ENCODE measurements at places on chromosomes 2 and 18.

- no peak for DNase-seq
Measured at GRCh38 chr2:33392366-33392765, 84.1 kb upstream of the RASGRP3 start.

GRCh38 chr2:66697366-66697765, 262.4 kb downstream of the MEIS1 start:
- no peak for DNase-seq

GRCh38 chr2:20357638-20358389, 7.2 kb upstream of the PUM2 start:
- no peak for DNase-seq

GRCh38 chr2:177679611-177680605, 287.3 kb downstream of the AGPS start:
- DNase-seq: no peak

- no peak for DNase-seq
Measured at GRCh38 chr2:200476836-200477235, 33.0 kb downstream of the KCTD18 start.

GRCh38 chr18:64118406-64118805, 30.5 kb downstream of the LINC00305 start:
- no peak for DNase-seq

GRCh38 chr2:150595803-150596470, 108.5 kb upstream of the RND3 start:
- DNase-seq: no peak

DNA sequence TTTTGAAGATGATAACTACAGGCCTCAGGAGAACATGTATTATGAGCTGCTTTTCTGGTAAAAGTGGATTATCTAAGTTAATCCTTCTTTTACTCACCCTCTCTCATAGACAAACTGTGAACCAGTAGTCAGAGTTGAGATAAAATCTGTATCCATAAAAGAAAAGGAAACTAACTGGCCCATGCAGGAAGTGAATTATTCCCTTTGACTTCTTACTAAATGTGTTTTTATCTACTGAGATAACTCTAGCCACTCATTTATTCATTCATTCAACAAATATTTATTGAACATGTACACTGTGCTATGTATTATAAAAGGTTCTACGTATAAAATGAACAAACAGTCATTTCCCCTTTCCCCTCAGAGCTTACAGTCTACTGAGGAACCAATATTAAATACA, 10.0 kb downstream of the WDR35 start:
- no peak for DNase-seq

DNA sequence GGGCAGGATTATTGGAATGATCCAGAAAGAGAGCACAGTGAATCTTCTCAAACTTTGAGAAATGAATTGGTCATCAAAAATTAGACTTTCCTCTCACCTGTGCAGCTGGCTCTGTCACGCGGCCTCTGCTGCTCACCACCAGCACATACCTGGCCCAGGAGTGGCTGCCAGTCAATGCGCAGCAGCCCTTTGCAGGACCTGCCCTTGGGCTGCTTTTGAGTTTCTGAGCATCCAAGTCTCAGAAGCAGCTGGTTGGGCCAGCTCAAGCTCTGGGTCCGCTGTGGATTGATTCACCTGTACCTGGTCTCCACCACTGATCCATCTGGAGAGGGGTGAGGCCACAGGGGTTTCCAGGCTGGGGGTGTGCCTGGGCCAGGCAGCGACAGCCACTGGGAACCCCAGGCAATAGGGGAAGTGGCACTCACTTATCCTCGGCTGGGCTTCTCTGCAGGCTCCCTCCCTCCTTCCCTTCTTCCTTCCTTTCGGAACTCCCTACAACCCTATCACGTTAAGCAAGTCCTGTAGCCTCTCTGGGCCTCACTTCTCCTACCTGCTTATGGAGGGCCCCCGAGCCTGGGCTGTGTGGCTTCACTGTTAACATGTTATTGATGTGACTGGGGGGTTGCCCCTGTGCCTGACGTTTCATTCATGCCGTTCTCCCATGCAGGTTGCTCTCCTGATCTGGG, 48.1 kb downstream of the SH3BP4 start:
- no peak for DNase-seq

DNA sequence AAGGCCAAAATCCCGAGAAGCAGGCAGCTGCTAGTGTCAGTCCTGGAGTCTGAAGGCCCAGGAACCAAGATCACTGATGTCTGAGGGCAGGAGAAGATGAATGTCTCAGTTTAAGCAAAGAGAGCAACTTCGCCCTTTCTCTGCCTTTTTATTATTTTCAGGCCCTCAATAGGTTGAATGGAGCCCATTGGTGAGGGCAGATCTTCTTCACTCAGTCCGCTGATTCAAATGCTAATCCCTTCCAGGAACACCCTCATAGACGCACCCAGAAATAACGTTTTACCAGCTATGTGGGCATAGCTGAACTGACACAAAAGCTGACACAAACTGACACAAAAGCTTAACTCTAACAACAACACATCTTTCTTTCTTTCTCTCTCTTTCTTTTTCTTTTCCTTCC, 78.0 kb upstream of the KCNJ3 start:
- no peak for DNase-seq

DNA sequence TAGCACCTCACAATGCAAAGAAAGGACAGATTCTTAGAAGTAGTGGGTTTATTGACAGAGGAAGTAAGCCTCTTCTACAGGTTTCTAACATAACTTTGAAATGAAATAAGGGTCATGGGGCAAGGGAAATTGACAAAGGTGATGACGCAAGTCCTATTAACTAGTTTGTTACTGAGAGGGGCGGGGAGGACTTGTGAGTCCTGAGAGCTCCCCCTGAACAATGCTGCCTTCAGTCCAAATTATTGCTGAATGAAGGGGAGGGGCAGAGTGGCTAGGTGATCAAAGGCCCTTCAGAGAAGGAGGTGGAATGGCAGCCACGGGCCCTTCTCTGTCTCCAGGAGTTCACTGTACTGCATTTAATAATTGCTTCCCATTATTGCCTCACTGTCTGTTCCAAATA, 390.0 kb downstream of the MEIS1 start:
- DNase-seq: no peak

DNA sequence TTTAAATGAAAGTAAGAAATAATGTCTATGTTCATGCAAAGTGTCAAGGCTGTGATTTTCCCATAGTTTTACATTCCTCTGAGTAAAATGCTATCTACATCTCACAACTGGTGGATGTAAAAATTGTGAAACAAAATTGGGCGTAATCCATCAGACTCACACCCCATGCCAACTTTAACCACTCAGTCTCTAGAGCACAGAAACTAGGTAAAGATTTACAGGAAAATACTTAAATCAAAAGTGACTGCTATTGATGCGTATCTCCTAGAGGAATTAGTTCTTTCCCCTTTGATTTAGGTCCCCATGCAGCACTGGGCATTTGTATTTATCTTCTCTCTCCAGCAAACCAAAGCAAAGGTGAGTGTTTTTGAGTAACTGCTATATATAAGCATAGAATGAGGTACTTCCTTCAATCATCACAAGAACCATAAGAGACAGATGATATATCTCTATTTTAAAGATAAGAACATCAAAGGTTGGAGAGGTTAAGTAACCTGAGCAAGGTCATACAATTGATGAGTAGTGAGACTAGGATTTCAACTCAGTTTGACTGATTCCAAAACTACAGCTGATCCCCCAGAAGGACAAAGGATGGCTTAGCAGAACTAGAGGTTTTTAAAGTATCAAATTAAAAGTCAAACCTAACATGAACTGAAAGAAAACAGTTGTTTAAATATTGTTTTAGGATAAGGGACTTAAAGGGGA, 594.0 kb upstream of the ACVR2A start:
- DNase-seq: no peak

- DNase-seq: no peak
Measured at GRCh38 chr2:240571314-240571973, 3.2 kb downstream of the RNPEPL1 start.

DNA sequence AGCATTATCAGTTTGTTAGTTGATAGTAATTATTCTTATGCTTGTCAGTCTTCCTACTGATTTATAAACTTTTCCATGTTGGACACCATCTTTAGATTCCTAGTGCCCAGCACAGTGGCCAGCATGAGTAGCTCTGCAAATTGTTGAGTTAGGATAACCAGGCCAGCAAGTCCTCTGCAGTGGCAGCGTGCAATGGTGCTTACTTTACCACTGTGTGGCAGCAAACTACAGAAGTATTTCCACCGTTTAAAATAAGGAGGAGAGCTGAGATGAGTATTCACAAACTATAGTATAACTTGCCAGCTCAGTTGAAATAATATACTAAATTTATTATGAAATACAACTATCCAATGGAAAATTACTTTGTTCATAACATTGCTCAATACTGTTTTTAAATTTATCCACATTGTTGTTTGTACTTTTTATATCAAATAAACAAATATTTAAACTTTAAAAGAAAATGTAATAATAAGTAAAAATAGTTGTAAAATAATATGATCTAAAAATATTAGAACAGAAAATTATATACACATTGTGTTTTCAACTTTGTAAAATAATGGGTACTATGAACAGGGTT, 9.3 kb upstream of the THADA start:
- DNase-seq: peak; percentile 71

DNA sequence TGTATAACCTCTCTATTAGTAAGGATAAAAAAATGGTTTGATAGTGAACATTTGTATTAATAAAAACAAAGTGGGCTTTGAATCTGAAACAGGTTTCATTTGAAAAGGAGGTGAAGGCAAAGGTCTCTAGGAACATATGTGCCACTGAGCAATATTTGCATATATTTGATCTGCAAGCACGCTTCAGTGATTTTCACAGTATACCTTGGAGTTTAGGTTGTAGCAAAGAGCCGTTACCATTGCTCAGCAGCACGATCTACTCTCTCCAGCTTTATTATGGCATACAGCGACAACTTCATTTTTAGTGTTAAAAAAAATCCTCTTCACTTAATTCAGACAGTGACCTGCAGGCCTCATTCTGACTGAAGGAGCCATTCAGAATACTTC, 75.8 kb upstream of the ZEB2 start:
- no peak for DNase-seq
